ENCODE measurements at places on chromosomes 3 and 15. TPM values are rescaled to one million over a fixed set of nuclear protein-coding genes. Genes with fewer than 3 reads are reported as not detected.

The ROPN1 gene
- not detected for total RNA-seq

The ZIC1 gene
- total RNA-seq = 1.4 TPM

DNA sequence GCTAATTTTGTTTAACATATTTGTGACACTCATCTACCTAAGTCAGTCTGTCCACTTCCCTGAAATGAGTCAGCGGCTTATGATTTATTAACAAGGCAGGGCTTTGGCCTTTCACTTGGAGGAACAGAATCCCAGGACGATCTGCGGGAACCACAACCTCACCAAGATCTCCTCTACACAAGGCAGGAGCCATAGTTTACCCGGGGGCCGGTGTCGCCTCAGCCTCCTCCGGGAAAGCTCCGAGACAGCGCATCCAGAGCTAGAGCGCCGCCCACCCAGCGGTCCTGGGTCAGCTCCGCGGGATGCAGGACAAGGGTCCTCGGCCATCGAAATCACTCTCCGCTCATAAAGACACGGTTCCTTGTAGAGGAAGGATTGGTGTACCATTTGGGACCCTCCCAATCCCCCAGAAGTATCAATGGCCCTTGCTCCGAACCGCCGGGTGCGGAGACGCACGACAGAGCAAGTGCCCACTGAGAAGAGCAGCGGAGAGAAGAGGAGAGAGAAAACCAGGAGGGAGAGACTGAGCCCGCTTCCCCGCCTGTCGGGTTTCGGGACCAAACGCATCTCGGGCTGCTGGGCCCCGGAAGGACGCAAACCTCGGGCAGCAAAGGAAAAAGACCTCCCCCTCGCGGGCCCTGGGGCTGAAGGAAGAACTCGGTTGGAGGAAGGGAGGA lies 13.1 kb upstream of the ALCAM start:
- no peak for DNase-seq

The HESX1 gene
- not detected for total RNA-seq

GRCh38 chr3:98551754-98552153 lies 20.0 kb downstream of the GPR15 start:
- no peak for DNase-seq

DNA sequence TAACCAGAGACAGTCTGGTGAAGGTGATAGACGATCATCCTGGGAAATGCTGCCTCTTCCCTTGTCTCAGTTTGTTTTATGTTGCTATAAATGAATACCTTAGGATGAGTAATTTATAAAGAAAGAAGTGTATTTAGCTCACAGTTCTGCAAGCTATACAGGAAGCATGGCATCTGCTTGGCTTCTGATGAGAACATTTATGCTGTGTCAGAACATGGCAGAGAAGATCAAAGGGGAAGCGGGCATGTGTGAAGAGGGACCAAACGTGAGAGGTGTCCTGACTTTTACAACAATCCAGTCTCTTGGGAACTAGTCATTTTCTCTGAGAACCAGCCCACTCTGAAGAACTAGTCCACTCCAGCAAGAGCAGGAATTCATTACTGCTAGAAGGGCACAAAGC lies 9.6 kb downstream of the CMC1 start:
- DNase-seq = no peak

The GOLGA8R gene
- 0.90 TPM for total RNA-seq

The GRK7 gene
- not detected for total RNA-seq

- no peak for DNase-seq
Measured at GRCh38 chr3:123072152-123072551, 5.3 kb downstream of the PDIA5 start.

GRCh38 chr3:8320711-8321458 lies 180.7 kb upstream of the LMCD1 start:
- DNase-seq = no peak

- DNase-seq = no peak
Measured at GRCh38 chr3:81270603-81271379, 490.7 kb downstream of the GBE1 start.

- DNase-seq = no peak
Measured at GRCh38 chr15:32898414-32898813, 180.6 kb downstream of the GREM1 start.

The PDZRN3 gene
- total RNA-seq = 0.24 TPM

DNA sequence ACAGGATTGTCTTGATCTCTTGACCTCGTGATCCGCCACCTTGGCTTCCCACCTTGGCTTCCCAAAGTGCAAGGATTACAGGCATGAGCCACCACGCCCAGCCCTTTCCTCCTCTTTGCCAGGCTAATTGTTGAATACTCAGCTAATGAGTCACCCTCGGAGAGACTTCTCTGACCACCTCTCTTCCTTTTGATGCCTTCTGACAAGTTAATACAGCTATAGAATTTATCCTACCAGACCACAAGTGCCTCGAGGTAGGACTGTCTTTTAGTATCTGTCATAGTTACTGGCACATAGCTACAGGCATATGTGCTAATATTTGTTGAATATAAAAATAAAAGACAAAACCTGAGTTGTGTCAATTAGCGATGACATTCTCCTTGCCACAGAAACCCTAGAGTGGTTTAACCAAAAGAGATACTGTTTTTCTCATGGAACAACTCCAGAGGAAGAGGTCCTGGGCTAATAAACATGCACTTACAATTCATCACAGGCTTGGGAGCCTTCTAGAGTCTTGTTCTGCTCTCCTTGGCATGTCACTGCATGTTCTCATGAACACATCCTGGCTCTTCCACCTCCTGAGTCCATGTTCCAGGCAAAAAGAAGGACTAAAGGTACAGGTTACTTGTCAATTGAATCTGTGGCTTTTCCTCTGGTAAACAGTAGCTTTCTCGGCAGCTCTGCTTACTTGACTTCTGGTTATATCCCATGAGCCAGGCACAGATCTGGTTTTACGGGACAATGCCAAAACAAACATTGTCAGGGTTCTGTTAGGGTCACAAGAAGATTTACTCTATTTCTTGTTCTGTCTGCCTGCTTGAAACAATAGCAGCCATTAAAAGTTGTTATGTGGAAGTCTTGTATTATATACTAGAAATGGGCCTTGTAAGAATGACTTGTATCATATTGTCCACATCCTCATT lies 332.3 kb downstream of the THSD4 start:
- DNase-seq = no peak

DNA sequence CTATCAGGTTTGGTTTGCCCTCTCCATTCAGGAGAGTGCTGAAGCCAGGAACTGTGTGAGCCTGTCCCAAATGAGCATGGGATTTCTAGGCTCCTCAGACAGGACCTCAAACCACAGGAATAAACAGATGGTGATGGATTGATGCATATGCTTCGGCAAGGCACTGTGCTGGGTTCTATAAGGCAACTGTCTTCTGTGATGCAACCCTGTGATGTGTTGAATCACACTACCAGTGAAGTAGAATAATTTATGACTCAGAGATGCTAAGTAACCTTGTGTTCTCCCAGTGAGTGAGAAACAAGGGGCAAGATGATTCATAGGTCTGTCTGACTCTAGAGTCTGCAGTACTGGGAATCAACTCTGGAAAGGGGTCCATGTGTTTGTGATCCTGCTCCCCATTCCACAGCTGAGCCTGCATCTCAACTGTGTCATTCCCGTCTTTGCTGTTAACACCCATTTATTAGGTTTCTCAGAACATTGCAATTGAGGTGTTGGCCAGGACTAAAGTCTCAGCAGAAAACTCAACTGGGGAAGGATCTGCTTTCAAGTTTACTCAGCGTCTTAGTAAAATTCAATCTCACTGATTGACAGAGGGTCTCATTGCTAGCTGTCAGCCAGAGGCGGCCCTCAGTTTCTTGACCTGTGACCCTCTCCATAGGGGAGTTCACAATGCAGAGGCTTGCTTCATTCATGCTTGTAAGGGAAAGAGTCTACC lies 510.1 kb upstream of the CFAP20DC start:
- DNase-seq = peak; percentile 10

GRCh38 chr3:176661432-176661964 lies 535.8 kb downstream of the TBL1XR1 start:
- DNase-seq = no peak

The MCCC1 gene
- total RNA-seq = 19.2 TPM

DNA sequence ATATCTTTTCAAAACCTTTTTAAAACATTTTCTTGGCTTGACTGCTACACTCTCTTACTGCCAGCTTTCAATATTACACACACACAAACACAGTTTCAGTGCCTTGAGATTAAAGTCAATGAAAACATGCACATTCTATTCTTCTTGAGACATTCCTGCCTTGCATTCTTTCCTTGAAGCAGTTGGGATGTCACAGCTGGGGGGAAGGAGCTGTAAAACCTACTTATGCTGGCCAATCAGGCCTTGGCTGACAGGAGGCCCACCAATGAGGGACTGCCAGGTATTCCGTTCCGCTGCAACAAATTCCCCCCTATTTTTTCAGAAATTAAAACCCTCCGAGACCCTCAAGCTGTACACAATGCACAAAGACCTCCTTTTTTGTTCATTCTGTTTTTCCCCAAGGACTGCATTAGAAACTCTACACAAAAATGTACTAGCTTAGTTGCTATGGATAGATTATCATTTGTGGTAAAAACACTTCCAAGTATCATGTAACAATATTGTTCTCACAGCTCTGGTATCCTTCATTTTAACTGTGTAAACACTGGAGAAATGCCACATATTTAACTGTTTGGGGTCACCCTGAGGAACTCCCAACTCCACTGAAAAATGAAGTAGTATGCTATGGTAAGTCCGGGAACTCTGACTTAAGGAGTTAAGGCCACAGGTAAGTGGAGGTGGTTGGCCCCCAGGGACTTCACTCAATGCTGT lies 18.5 kb downstream of the FSTL1 start:
- peak; percentile 70 for DNase-seq

DNA sequence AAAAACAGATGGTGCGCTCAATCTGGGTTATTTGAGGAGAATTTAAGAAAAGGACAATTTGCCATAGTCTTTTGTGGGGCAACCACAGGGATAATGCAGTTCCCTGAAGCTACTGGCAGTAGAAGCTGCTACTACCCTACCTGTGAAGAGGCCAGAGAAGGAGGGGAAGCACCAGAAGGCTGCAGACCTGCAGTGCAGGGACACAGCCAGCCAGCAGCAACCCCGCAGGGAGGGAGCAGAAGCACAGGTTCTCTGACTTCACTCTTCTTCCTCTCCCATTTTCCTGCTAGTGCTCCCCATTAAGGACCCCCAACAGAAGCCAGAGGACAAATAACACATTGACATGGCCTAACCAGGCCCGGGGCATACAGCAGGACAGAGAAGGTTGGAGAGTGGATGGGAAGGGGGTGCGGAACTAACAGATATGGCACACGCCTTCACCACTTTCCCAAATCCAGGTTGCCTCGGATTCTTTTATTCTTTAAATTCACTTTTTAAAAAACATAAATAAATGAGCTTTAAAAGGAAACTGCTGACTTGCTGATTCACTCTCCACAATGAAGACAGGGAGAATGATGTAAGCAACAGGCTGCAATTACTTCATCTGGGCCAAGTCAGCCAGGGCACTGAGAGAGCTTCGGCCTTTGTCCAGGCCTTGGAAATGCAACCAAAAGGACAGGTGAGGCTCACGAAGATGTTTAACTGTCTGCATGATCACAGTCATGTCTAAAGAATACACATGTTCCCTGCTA lies 30.1 kb downstream of the POPDC2 start:
- DNase-seq = no peak

- no peak for DNase-seq
Measured at GRCh38 chr15:81596159-81596865, 222.3 kb upstream of the TMC3 start.

- DNase-seq = no peak
Measured at GRCh38 chr3:58900386-58900785, 149.4 kb downstream of the CFAP20DC start.

GRCh38 chr15:79957741-79958140 lies 13.3 kb downstream of the BCL2A1 start:
- DNase-seq = no peak

The C3orf22 gene
- total RNA-seq = not detected
